ENCODE measurements at places on chromosomes 13 and 19.

DNA sequence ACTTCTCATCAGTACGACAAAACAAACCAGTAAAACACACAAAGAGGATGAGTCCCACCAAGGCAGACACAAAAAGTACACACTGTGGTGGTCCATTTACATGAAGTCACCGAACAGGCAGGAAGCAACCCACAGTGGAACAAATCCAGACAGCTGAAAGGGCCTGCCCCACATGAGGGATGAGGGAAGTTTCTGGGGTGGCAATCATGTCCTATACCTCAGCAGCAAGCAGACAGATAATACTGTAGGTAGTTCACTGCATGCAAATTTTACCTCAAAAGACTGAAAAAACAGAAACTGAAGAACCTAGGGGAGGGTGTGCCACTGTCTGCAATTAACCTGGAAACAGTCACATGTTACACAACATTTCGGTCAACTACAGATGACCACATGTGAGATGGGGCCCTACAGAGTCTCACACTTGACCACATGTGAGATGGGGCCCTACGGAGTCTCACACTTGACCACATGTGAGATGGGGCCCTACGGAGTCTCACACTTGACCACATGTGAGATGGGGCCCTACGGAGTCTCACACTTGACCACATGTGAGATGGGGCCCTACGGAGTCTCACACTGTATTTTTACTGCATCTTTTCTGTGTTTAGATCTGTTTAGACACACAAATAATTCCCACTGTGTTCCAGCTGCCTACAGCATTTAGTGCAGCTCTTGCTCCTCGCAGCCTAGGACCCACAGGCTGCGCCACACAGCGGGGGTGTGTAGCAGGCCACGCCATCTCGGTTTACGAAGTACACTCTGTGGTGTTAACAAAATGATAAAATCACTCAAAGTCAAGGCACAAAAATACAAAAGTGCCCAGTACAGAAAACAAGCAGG is 22.2 kb downstream of the PCID2 start:
- DNase-seq, result peak; percentile 21

DNA sequence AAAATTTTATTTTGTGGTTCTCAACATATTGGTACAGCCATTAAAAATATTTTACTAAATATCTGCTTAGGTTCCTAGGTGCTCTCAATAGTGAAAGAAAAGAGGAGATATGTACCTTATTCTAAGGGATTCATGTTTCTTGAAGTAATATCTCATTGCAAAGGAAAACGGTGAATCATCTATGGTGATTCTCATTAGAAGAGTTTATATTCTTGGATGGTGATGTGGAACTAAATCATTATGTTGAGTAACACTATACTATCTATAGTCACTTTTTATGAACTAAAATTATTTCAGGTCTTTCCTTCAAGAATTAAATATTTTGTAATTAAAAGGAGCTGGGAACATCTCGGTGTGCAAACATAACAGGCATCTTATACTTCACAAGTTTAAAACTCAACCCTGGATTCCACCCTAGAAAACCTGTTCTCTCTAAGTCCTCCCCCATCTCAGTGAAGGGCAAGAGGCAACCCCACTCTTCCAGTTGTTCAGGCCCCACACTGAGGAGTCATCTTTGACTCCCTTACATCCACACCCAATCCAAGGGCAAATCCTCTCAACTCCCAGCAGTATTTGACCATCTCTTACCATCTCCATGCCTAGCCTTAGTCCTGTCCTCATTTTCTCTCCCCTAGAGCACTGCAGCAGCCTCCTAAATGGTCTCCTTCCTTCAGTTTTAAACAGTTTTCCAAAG is 140.1 kb downstream of the RGCC start:
- DNase-seq, result no peak

DNA sequence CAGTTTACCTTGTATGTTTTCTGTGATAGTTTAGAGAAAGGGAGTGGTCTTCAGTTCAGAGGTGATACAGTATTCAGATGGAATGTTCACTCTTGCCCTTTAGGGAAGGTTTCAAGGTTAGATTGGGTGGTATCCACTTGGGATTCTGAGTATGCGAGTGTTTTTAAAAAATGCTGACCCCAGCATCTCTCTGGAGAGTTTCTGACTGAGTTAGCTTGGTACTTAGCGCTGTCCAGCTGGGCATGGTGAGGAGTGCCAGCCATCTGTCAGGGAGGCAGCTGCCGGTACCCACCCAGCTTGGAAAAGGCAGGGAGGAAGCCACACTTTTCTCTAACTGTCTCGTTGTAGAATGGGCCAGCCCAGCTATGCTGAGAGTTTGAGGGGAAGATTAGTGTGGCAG is 63.3 kb downstream of the ARHGEF7 start:
- DNase-seq, result no peak

DNA sequence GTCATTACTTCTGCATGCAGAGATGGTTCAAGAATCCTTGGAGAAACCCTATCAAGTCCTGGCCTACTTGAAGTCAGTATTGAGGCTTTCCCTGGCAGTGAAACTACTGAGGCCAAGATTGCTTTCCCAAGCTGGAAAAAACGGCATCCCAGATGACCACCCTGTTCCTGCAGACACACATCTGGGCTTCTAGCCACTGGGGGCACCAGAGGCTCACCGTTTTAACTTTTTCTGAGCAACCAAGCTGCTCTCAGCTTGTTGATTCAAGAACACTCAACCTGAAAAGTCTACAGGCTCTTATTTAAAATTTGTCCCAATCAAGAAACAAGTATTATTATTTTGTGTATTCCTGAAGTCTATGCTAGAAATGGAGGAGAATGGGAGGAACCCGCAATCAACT is 66.6 kb downstream of the SPRYD7 start:
- DNase-seq, result no peak

DNA sequence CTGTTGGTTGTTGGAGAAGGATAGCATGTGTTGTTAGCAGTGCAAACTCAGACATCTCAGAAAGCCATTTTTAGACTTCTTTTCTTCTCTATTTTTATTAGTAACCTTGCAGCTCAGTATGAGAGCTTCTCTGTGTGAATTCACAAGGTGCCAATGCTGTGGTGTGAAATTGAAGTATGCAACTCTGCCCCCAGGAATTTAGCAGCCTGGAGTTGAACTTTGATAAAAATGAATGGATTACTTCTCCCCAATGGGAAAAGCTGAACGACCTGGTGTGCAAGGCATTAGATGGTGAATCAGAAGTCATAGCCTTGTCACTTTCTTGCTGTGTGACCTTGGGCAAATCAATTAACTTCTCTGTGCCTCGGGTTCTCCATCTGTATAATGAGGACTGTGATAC is 512.3 kb upstream of the PCDH9 start:
- DNase-seq, result no peak

- peak; percentile 82 for DNase-seq
Measured at GRCh38 chr19:611481-611868, 21.8 kb downstream of the HCN2 start.

DNA sequence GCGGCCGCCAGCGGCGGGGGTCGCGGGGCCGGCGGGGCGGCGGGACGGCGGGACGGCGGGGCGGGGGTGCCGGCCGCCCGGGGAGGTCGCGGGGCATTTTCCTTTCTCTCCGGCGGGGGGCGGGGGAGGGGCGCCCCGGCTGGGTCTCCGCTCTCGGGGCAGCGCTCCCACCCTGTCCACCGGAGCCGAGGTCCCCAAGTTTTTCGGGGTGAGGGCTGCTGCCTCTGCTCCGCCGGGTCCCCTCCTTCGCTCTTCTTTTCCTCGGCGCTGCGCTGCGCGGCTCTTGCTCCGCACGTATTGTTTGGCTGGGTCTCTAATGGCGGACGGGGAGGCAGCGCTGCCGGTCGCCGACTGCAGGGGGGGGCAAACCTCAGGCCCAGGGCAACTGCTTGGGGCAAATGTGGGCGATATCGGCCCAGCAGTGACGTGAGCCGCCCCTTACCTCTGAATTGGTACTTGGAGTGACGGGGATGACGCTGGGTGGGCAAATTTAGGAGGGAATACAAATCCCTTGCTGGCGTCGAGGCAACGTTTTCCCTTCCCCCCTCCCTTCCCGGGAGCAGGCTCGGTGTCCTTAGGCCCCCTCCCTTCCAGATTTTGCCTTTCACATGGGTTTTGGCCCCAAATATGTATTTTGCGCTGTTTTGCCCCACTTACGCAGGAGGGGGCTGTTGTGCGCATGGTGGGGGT is 759 bp downstream of the ZMYM2 start:
- DNase-seq, result peak; percentile 64

DNA sequence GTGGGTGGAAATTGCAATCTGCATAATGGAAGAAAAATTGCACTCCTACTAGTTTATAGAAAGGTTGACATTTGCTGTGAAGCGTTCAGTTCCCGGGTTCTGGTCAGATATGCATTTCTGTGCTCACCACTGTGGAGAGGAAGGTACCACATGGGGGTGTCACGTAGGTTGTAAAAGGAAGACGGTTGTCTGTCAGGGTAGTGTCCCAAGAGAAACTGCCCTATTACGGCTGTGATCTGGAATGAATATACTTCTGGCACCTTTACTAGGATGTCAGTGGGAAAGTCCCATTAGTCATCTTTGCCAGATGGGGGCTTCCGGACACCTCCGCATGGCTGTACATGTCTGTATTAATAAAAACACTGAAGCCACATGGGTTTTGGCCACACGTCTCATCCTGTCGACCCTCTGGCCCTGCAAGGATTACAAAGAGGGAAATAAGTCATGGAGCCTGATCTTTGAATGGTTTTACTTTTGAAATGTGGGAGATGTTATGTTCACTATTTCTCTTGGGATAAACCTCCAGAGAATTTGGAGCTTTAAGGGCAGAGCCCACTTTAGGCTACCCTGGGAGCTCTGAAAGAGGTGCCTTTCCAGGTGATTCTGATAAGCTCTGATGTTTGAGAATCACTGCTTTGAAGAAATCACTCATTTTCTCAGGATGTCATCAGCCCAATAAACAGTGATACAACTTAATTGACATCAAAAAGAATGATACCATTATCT is 133.9 kb downstream of the AKAP11 start:
- peak; percentile 56 for DNase-seq

GRCh38 chr13:31598990-31599389 is 140.3 kb upstream of the RXFP2 start:
- DNase-seq, result no peak

- DNase-seq, result peak; percentile 90
Measured at GRCh38 chr13:48653472-48653939, at the start of gene CYSLTR2. CYSLTR2 (plus strand) TSS chr13:48653929; CDS start chr13:48706818, 52,889 bp downstream.

DNA sequence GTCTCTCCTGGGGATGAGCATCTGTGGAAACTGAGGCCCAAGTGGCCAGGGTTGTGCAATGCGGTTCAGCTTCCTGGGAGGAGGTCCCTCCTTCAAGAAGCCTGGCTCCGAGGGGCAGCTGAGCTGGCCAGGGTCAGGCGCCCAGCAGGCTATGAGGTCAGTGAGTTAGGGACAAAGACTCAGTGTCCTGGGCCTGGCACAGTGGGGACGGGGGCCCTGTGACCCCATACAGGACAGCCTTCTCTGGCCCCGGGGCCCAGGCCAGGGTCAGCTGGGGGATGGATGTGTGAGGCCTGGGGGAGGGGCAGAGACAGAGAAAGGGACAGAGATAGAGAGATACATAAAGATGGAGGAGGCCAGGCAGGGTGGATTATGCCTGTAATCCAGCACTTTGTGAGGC is 3.0 kb upstream of the IL12RB1 start:
- no peak for DNase-seq

DNA sequence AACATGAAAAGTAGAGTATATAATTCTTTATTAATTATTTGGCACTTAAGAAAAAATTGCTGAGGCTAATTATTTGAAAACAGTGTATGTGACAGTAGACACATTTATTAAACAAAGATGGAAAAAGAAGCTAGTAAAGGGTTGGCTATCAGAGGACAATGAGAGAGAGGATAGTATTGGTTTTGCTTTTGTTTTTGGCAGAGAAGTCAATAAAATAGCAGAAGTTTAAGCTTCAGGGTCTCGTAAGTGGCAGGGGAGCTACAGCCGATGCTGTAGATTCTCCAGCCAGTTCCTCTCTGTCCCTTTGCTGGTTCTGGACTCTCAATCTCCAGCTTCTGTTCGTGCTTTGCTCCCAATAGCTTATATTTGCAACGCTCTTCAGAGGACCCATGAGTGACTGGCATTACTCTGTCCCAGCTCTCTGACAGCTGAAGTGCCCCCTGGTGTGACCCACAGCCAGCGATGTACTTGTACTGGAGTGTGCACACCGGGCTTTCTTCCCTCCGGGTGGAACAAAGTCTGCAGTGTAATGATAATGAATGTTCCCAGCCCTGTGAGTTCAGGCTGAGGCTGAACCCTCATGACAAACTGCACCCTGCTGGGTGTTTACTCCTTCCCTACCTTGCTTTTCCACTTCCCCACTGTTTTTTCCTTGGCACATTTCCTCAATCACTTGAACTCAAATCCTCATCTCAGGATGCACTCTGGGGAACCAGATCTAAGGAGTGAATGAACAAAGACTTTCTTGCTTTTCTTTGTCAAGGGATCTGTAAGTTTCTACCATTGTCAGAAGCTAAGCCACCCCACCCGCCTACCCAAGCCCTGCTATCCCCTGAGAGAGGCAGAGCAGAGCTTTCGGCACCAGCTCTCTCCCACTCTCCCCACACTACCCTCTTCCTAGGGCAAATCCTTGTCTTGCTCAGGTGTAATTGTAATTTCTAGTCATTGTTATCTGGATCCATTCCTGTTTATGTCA is 254.8 kb downstream of the LHFPL6 start:
- no peak for DNase-seq

DNA sequence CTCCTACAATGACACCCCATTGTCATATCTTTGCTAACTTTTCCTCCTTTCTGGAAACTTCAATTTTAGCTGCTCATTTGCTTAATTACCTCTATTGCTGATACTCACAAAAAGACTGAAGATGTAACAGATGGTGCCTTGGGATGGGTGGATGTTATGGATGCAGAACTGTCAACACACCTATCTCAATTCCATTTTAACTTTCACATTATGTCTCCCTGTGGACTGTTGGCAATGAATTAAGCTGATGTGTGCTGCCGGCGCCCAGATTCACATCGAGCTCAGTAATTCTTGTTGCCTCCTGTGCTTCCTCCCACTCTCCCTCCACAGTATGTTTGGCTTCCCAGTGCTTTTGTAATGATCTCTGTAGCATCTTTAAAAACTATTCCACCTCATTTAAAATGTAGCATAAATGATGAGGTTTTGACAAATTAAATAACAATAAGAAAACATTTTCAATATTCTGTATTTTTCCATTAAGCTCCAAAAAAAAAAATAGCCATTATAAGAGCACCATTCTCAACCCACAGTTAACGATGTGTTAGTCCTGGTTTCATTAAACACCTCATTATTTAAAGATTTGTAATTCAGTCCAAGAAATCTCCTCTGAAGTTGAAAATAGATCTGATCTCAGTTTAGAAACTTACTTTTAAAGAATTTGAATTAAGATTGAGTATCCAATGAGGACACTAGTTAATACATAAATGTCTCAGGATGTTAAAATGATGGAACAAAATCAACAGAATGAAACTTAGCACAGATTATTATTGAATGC is 99.9 kb upstream of the FAM216B start:
- DNase-seq, result no peak

- DNase-seq, result no peak
Measured at GRCh38 chr13:37884674-37885073, 15.1 kb upstream of the TRPC4 start.

DNA sequence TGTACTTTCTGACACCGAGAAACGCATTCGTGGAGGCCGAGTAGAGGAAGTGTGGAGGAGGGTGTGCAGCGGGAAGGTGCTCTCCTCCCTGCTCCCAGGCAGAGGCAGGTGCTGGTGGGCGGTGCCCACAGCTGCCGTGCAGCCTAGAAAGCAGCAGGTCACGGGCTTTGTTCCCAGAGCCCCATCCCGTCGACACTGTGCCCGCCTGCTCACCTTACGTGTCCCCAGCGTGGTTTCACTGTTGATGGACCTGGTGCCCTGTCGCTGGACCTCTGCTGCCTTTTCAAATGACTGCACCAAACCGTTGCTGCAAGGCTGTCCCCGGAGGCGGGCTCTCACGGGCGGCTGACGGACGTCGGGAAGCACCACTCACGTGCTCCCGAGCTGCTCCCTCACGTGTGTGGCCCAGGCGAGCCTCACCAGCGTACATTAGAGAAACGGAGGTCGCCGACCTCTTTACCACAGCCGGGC is 20.8 kb downstream of the PLEKHJ1 start:
- DNase-seq, result peak; percentile 35

Data from CD4-positive, alpha-beta T cell treated with Interleukin-15 for 4 hours (primary cell).